ENCODE measurements at places on chromosomes 5 and 9. TPM values are rescaled to one million over a fixed set of nuclear protein-coding genes. Genes with fewer than 3 reads are reported as not detected.

The ARL14EPL gene
- total RNA-seq = 0.69 TPM

The RNF145 gene
- total RNA-seq = 47.3 TPM

The NMUR2 gene
- total RNA-seq = not detected

The FOXD4L3 gene
- total RNA-seq = not detected

The SPDL1 gene
- total RNA-seq = 5.2 TPM

The ACTBL2 gene
- under 0.01 TPM for total RNA-seq

The C5orf47 gene
- not detected for total RNA-seq

The WDR38 gene
- not detected for total RNA-seq

The NRARP gene
- 0.16 TPM for total RNA-seq

The STC2 gene
- 727 TPM for total RNA-seq

The AFAP1L1 gene
- 1.9 TPM for total RNA-seq

The SPATA9 gene
- total RNA-seq = 0.47 TPM

The IZUMO3 gene
- total RNA-seq = not detected

The GPR21 gene
- total RNA-seq = 1.1 TPM

The OTULINL gene
- not detected for total RNA-seq

The OLFML2A gene
- 5.7 TPM for total RNA-seq

The OMD gene
- 0.95 TPM for total RNA-seq

The SCAI gene
- 7.5 TPM for total RNA-seq

The F2RL2 gene
- total RNA-seq = 10.4 TPM

The PCDHB11 gene
- total RNA-seq = 0.69 TPM

The ACSL6 gene
- under 0.01 TPM for total RNA-seq

The C5orf34 gene
- 1.9 TPM for total RNA-seq

The NDUFAF2 gene
- 15.8 TPM for total RNA-seq

The TPM2 gene
- total RNA-seq = 1,339 TPM
